ENCODE measurements at places on chromosomes 12 and 14. TPM values are rescaled to one million over a fixed set of nuclear protein-coding genes. Genes with fewer than 3 reads are reported as not detected.

UNG gene
- 58.0 TPM for total RNA-seq

NRXN3 gene
- 0.39 TPM for total RNA-seq

MSRB3 gene
- total RNA-seq, result 6.6 TPM

TPPP2 gene
- total RNA-seq, result not detected

TBX3 gene
- total RNA-seq, result 16.1 TPM

IFNG gene
- total RNA-seq, result not detected

ZNF891 gene
- 0.43 TPM for total RNA-seq

HOXC11 gene
- total RNA-seq, result 1.1 TPM

OTOGL gene
- total RNA-seq, result 0.02 TPM

TDRD9 gene
- not detected for total RNA-seq

DNA sequence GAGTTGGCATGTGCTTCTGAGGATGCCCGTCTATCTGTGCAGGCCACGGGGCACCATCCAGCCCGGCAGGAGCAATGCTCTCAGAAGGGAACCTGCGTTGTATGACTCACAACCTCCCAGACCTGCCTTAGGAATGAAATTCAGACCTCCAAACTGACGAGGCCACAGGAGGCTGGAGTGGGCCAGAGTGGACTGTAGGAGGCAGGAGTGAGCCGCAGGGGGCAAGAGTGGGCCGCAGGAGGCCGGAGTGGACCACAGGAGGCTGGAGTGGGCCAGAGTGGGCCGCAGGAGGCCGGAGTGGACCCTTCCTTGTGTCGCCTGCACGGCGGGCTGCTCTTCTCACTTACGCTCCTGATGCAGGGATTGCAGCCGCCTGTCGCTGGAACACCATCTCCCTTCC, 11.1 kb upstream of the FBRSL1 start:
- DNase-seq, result no peak

DNA sequence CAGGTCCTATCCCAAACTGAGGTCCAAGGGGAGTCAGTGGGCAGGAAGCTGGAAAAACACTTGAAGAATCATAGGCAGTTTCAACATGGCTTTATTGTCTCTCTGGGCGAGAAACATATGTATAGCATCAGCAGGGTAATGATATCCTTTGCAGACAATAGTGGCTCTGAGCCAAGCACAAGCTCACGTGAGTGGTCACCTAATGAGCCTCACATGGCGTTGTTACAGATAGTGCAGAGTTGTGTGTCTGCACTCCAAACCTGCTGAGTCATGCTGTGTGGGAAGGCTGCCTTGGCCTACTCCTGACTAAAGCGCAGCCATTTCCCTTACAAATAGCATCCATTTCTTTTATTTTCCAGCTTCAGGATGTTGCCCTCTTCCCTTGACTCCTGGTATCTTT, 105.2 kb upstream of the SYT1 start:
- DNase-seq, result peak; percentile 72

GRCh38 chr14:106564058-106564643, 1037.8 kb downstream of the TMEM121 start:
- DNase-seq, result no peak

- no peak for DNase-seq
Observed at GRCh38 chr12:8950221-8950527, 729 bp upstream of the M6PR start.

- DNase-seq, result no peak
Observed at GRCh38 chr12:105967038-105967776, 171.5 kb downstream of the NUAK1 start.

- DNase-seq, result no peak
Observed at GRCh38 chr14:53947094-53947445, 9.6 kb downstream of the BMP4 start.

DNA sequence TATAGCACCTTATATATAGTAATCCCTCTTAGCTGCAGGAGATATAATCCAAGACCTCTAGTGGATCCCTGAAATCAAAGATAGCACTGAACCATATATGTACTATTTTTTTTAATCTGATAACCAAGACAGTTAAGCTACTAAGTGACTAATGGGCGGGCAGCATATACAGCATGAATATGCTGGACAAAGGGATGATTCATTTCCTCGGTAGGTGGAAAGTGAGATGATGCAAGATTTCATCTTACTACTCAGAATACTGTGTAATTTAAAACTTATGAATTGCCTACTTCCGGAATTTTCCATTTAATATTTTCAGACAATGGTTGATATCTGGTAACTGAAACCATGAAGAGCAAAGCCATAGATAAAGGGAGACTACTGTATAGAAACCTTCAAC, 36.2 kb downstream of the PRMT8 start:
- no peak for DNase-seq

DNA sequence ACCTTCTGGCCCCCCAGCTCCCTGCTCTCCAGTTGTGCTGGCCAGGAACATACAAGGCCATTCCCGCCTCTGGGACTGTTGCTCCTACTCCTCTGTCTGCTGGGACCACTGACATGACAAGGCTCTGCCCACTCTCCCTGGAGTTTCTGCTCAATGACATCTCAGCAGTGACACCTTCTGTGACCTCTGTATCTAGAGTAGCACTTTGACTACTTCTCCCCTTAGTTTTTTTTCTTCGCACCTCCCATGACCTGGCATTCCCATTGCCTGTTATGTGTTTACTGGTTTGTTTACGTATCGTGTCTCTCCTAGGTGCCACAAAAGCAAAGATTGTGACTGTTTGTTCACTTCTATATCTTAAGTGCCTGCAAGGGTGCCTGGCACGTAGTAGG, 40.1 kb upstream of the TMEM263 start:
- no peak for DNase-seq

DNA sequence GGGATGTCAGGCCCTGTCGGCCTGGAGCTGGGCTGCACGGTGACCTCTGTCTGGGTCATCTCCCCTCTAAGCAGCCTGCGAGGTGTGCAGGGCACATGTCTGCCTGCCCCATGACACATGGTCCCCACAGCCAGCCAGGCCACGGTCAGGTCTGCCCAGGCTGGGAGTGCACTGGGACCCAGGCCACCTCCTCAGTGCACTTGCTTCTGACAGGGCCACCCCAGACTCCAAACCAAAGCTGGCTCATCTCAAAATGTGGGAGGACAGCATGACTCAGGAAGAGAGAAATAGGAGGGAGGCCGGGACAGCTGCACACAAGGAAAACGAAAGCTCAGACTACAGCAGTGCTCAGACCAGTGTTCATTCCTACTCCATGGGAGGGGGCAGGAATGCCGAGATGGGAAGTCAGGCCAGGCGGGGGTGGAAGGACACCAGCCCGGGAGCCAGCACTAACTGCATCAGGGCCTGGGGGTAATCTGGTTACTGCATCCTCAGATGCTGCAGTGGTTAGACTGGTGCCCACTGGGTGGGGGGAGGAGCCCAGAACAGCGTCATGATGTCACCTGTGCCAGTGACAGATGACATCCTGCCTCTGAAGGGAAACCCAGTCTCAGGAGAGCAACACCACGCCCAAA, 4.0 kb downstream of the P2RX2 start:
- DNase-seq, result no peak

DNA sequence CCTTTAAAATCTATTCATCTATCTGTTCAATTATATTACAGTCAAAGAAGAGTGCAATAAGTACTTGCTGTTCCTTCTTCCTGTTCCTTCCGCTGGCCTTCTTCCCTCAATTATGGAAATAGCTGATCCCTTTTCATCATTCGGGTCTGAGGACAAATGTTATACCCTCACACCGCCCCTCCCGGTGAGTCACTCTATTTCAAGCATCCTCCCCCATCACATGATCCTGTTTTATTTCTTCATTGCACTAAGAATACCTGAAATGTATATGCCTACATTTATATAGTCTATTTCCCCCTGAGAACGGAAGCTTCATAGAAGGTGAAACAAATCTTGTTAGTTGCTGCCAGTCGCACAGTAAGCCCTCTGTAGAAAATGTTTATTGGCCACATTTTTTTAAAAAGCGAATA, 2.5 kb downstream of the SLC38A1 start:
- DNase-seq, result peak; percentile 67

GRCh38 chr14:89651805-89652204, 234.8 kb upstream of the FOXN3 start:
- DNase-seq, result no peak

Measured in H4 (cell line).